ENCODE measurements at places on chromosomes 1 and 21. TPM values are rescaled to one million over a fixed set of nuclear protein-coding genes. Genes with fewer than 3 reads are reported as not detected.

GRCh38 chr21:44802396-44803153 lies 955 bp upstream of the UBE2G2 start:
- peak; percentile 14 for DNase-seq

DNA sequence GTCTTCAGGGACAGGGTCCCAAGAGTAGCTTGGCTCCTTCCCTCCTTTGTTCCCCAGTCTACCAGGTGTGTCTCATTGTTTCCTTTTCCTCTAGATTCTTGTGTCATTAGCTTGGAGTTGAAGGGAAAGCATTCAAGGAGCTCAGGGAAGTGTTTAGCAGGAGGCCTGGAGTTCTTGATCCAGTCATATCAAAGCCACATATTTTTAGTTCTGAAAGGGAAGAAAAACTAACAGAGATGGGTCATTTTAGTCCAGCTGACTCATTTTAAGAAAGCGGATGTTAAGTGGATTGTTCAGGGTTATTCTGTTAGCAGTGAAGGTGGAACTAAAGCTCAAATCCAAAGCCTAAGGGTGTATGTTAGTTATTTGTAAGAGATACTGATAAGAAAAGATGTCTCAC lies 721 bp downstream of the C1orf54 start:
- DNase-seq: no peak

DNA sequence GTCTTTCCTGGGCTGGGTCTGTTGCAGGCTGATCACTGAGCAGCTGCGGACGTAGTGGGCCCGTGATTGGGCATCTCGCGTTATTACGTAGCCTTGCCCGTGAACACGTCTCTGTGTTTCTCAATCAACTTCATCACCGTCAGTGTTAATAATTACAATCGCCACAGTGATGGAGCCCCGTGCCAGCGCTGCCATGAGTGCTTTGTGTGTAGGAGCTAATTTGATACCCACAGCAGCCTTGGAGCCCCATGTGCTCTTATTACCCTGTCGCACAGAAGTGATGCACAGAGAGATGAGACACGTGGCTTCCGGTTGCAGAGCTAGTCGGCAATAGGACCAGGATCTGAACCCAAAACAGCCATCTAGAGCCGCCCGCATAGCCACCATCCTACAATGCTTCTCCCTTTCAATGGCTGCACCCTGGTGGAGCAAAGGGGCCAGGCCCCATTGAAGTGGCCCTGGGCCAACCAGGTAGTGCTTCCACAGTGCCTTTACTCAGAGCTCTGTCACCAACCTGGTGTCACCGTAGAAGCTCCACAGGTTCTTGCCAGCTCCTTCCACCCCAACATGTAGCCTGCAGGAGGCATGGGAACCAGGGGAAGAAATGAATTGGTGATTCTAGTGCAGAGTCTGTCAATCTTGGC lies 398.5 kb upstream of the VAMP3 start:
- DNase-seq: no peak

The STK40 gene
- total RNA-seq: 63.5 TPM

The PTGFRN gene
- 14.0 TPM for total RNA-seq

Data from activated T-cell treated with anti-CD3 and anti-CD28 coated beads, Interleukin-2, amount 50 U/mL, for 72 hours (primary cell).